ENCODE measurements at places on chromosomes 4 and X.

DNA sequence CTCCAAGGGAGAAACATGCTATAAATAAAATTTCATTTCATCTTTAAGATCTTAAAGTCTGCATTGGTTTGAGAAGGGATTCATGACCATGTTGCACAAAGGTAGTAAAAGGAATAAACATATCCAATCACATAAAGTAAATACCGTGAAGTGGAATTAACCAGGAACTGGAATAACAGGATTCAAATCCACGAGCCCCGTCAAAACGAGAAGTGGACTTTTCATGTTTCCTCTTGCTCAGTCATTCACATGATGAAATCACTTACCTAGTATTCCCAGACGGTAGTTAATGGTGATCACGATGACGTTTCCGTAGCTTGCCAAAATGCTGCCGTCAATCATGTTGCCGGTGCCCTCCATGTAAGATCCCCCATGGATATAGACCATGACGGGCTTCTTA, 199.7 kb downstream of the NLGN4X start:
- no peak for DNase-seq

GRCh38 chr4:116058129-116058528, 944.7 kb upstream of the NDST4 start:
- DNase-seq: no peak

DNA sequence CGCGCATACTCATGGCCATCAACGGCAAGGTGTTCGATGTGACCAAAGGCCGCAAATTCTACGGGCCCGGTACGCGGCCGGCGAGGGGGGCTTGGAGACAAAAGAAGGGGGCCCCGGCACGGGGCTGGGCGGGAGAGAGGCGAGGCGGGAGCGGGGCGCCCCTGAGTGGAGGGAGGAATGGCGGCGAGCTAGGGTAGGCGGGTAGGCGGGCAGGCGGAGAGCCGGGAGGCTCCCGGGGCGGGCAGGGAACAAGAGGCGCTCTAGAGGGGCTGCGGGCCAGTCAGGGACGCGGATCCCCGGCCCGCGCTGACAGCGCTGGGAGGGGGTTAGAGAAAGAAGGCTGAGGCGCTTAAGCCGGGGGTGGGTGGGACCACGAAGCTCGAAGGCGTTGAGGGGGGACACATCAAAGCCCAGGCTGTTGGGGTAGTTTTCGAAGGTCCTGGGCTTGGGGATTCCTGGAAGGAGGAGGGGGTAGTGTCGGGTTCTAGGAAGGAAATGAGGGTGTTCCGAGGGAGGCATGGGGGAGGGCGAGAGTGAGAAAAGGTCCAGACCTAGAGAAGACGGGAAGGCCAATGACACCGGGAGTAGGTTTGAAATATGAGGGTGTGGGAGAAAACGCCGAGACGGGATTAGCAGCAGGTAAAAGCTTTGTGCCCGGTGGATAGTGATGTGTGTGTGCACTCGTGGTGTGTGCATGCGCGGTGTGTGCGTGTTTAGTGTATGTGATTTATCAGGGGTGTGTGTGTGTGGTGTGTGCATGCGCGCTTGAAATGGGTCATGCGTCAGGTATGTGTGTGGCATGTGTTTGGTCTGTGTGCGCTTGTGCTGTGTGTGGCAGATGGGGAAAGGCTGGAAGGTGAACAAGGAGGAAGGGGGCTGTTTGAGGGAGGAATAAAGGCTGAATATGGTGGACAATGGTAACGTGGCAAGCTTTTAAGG, 807 bp downstream of the PGRMC1 start:
- DNase-seq: peak; percentile 74

DNA sequence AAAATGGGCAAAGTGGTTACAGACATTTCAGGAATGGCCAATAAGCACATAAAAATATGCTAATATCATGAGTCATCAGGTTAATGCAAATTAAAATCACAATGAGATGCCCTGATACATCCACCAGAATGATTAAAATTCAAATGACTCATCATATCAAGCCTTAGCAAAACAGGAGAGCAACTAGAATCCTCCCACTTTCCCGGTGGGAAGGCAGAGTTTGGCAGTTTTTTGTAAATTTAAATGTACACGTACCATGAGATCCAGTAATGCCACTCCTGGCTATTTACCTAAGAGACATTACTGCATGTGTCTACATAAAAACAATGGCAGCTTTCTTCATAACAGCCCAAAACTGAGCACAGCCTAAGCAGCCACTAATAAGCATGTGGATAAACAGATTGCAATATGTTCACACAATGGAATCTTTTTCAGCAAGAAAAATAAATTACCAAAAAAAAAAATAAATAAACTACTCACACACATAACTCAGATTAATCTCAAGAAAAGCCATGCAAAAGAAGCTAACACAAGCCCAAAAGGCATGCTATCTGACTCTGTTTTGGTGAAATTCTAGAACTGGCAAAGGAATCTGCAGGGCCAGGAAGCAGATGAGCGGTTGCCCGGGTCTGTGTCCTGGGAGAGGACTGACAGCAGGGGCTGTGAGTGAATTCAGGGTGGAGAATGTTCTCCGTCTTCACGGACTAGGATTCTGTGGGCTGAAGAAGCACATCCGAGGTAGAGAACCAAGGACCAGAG, 48.8 kb downstream of the AFAP1 start:
- DNase-seq: peak; percentile 93

DNA sequence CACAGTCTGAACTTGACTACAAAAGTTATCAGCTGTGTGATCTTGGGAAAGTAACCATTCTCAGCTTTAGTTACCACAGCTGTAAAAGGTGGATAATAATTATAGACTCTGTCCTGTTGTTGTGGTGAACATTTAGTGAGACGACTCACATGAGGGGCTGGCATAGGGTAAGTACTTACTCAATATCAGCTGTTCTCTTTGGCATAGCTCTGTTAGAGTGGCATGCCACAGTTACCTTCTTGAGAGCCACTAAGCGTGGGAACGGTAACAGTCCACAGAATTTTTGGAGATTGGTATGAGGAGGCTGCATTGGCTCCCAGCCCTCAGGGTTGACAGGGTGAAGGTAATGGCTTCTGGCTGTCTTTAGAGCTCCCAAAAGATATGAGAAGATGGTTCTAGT, 13.2 kb upstream of the HAND2 start:
- DNase-seq: no peak

- DNase-seq: no peak
Observed at GRCh38 chrX:75291611-75292010, 17.7 kb downstream of the UPRT start.

- no peak for DNase-seq
Observed at GRCh38 chr4:37890801-37891259, at the start of gene TBC1D1. Gene TBC1D1, plus strand, starts transcription at chr4:37891084. Its CDS starts 11,012 bp downstream, at chr4:37902096.

DNA sequence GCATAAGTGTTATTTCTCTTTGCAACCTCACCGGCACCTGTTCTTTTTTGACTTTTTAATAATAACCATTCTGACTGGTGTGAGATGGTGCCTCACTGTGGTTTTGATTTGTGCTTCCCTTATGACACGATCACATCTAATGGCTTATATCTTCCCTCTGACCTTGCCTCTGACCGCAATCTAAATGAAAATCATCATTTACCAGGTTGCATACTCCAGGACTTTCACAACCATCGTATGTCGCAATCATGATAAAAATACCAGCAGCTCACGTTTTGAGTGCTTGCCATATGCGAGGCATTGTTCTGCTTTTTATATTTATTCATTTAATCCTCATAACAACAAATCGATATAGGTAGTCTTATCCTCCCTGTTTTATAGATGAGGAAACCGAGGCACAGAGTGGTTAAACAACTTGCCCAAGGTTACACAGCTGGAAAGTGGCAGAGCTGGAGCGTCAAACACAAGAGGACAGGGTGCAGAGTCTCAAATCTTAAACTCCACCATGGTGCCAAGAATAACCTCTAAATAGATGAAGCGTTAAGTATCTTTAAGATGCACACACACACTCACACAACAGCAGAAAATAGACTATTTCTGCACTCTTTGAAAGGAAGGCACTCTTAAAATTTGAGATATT, 102.2 kb downstream of the SEL1L3 start:
- DNase-seq: peak; percentile 28

GRCh38 chr4:108889696-108890483, 127.0 kb upstream of the ETNPPL start:
- peak; percentile 69 for DNase-seq

- peak; percentile 35 for DNase-seq
Observed at GRCh38 chr4:39660045-39660444, 21.4 kb upstream of the SMIM14 start.

GRCh38 chr4:76457885-76458284, 22.9 kb downstream of the SHROOM3 start:
- DNase-seq: peak; percentile 18

GRCh38 chrX:110987292-110987691, 108.7 kb upstream of the PAK3 start:
- DNase-seq: no peak

GRCh38 chr4:140735779-140736391, 20.3 kb downstream of the TBC1D9 start:
- DNase-seq: no peak

DNA sequence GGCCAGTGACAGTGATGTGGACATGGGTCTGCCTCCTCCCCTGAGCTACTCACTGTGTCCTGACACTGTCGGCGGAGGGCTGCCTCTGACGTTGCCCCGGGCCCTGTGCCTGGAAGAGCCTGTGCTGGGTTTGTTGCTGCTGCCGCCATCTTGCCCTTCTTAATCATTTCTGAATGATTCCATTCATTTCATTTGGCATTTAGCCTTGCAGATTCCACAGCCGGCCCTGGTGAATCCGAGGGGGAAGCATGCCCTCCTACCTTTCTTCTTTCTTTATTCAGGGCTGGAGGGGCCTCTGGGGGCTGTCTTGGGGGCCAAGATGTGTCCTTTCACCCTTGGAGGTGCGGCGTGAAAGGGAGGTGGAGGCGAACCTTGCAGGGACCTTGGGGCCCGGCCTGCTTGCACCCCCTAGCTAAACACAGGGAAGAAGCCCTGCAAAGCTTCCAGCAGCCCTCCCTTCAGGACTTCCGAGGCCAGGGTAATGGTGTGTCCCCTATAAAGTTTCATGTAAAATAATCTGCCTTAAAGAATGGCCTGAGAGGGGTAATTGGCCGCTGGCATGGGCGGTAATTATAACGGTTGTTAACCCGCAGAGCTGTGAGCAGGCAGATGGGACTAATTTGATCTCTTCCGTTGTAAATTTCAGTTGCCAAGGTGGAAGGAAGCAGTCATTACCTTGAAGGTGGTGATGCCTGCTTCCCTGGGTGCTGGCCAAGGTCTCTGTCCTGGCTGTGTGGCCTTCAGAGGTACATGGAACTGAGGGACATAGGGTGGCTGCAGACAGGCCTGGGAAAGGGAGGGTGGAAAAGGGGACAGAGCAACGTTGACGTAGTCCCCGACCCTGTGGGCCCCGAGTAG, 92.3 kb downstream of the PSAPL1 start:
- DNase-seq: no peak

- no peak for DNase-seq
Observed at GRCh38 chr4:2341261-2341841, 77.1 kb downstream of the ZFYVE28 start.

GRCh38 chrX:102637561-102637960, 13.7 kb upstream of the GPRASP1 start:
- DNase-seq: no peak

DNA sequence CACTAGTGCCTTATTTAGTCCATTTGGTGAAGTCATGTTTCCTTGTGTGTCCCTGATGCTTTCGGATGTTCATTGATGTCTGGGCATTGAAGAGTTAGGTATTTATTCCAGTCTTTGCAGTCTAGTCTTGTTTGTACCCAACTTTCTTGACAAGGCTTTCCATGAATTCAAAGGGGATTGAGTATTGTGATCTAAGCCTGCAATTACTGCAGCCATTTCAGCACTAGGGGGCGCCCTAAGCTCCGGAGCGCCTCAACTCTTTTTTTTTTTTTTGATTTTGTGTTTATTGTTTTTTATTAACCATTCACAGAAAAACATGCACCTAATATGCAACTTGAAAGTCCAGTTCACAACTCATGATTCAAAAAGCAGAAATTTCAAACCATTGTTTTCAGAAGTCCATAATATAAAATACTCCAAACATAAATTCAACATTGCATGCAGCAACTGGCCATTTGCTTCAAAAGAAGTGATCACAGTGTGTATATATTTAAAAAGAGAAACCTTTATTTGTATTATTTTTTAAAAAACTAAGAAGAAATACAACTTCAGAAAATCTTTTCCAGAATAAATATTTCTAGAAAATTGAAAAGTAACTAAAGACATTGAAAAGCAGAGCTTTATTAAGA, 59.2 kb downstream of the PTPN13 start:
- DNase-seq: no peak

DNA sequence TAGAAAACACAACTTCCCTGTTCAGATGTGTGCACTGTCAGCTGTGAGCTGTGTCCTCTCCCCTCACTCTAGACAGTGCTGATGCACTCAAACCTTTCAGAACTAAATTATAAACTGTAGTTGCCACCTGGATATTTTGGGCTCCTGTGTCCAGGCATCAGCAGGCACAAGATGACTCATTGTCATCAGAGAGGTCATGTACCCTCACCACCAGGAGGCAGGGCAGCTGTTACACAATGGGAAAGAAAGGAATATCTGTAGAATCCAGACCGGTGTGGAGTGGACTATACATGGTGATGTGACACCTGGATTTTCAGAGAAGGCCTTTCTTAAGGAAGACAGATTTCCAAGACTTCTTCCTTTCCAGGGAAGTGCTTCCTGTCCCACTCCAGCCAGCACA, 854.4 kb upstream of the AGA start:
- DNase-seq: no peak

DNA sequence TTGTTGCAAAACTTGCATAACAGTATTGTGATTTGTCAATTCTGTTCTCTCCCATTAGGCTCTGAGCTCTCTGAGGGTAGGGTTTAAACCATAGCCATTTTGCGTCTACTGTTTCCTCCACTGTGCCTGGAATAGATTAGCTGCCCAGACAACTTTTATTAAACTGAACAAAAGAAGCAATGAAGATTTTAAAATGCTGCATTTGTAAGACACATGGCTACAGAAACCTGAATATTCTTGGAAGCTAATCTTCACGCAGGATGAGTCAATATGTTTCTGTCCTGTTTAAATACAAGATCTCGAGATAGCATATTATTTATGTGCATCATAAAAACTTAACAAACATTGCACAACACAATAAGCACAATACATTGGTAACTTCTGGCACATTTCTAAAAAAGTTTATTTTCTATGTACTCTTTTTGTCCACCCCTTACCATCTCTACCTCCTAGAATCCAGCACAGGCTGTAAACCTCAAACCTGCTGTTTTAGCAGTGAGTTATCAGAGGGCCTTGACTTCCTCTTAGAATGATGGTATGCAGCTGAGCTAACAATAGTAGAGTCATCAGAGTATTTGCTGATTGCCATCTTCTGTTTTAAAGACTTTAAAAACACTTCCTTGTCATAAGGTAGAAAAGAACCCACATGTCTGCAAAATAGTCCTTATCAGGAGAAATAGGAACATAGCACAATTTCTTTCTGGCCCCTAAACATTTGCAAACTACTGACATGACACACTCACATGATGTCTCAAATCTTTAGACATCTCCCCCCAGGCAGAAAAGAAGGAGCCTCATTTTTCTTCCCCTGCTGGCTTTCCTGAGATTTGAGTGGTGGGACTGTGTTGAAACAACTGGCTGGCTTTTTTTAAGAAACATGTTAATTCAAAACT, 10.6 kb upstream of the CCNG2 start:
- DNase-seq: peak; percentile 28

GRCh38 chr4:158913766-158914165, 144.9 kb downstream of the FNIP2 start:
- DNase-seq: peak; percentile 57

GRCh38 chrX:65582450-65583082, 48.0 kb upstream of the LAS1L start:
- no peak for DNase-seq

Measured in fibroblast of skin of abdomen (primary cell).